ENCODE measurements at places on chromosomes 12 and 14.

DNA sequence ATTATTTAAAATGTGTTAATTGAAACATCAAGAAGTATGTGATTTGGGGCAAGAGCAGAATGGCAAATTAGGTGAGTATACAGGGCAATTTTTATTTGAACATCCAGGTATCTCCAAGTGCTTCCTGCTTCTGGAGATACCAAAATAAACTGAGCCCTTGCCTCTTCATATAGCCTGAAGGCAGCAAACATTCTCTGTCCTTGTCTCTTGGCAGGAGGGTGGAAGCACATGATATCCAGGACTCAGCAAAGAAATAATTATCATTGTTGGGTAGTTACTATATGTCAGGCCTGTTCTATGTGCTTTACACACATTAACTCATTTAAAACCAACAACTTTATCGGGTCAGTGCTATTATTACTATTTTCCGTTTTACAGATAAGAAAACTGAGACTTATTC, 12.5 kb downstream of the LIN7A start:
- no peak for DNase-seq

- DNase-seq = no peak
Observed at GRCh38 chr14:56660677-56661389, 81.2 kb downstream of the TMEM260 start.

DNA sequence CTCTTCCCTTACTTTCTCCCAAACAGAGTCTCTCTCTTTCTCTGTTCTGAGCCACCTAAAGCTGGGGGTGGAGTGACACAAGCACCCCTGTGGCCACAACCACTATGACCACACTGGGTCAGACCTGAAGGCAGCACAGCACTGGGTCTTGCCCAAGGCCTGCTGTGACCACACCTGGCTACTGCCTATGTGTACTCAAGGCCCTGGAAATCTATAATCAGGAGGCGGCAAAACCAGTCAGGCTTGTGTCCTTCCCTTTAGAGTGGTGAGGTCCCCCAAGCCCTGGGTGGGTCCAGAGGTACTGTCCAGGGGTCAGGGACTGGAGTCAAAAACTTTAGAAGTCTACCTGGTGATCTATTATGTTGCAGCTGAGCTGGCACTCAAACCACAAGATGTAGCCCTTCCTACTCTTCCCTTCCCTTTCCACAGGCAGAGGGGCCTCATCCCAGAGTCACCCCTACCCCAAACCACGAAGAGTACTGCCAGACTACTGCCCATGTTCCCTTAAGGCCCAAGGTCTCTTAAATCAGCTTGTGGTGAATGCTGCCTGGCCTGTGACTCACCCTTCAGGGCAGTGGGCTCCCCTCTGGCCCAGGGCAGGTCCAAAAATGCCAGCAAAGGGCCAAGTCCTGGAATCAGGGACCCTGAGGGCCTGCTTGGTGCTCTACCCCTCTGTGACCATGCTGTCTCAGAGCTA, 179.8 kb upstream of the DYRK2 start:
- no peak for DNase-seq

DNA sequence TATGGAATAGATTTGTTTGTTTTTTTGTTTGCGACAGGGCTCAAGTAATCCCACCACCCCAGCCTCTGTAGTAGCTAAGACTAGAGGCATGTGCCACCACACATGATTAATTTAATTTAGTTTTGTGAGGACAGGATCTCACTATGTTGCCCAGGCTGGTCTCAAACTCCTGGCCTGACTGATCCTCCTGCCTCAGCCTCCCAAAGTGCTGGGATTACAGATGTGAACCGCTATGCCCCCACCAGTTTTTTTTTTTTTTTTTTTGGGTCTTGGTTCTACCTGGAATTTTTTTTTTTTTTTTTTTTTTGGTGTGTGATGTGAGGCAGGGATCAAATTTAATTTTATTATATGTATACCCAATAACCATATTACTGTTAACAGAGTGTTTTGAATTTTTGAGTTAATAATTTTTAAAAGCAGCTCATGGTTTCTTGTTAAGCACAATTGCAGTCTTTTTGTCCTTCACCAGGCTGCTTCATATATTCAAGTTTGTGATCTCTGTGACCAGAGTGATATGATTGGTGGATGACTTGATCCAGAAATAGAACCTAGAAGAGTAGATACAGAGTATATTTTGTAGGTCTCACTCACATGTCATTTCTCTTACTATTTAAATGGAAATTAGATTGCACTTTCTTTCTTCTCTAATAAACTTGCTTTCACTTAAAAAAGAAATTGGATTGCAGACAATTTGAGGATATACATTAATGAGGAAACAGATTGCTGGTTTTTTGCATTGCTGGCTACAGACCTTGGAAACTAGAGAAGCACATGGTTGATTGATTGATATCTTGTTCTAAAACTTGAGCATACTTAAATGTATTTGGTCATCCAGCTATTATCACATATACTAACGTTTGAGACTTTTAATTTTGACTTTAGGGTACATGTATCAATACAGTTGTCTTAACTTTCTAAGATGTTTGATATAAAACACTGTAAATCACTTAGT, 13.2 kb downstream of the ADIPOR2 start:
- no peak for DNase-seq

GRCh38 chr12:92866418-92866817, 62.7 kb downstream of the EEA1 start:
- no peak for DNase-seq
